WTC11 (cell line): ENCODE measurements at places on chromosomes 12 and 14.

GRCh38 chr12:32561931-32562341 lies 117.2 kb upstream of the DNM1L start:
- DNase-seq = no peak

GRCh38 chr12:8953773-8954402 lies 4.4 kb upstream of the M6PR start:
- DNase-seq = no peak

GRCh38 chr12:54012631-54013409 lies 4.0 kb downstream of the HOXC8 start:
- no peak for DNase-seq

DNA sequence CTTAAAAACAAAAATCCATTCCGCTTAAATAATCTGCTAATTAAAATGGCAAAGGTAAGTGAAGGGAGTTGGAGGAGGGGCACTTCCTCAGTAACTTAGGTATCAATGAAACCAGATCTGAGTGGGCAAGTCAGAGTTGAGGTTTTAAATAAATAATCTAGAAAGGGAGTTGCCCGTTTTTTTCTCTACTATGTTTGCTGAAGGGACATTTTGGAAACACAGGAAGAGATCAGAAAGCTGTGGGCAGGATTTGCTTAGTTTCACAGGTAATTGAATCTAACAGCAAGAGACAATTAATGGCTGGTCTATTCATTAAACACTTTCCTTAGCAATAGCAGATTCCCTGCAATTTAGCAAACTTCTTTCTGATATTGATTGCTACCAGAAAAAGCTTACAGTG lies 186.0 kb upstream of the ABCD2 start:
- DNase-seq = no peak

- no peak for DNase-seq
Measured at GRCh38 chr12:131897875-131898274, 3.5 kb downstream of the ULK1 start.

DNA sequence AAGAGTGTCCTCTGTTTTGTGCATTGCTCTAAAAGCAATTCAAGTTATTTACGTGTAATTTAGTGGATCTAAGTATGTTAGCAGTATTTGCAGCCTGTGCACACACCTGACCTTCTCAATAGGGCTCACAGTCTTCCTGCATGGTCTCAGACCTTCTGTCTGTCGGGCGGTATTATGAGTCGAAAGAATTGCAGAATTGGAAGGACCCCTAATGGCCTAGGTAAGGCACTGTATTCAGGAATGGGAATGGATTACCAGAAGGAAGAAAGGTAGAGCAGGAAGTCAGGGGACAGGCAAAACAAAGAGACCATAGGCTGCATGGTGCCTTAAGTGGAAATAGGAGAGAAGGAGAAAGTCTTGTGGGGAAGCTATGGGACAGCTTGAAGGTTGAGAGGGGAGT lies 341.6 kb downstream of the VRK1 start:
- no peak for DNase-seq

DNA sequence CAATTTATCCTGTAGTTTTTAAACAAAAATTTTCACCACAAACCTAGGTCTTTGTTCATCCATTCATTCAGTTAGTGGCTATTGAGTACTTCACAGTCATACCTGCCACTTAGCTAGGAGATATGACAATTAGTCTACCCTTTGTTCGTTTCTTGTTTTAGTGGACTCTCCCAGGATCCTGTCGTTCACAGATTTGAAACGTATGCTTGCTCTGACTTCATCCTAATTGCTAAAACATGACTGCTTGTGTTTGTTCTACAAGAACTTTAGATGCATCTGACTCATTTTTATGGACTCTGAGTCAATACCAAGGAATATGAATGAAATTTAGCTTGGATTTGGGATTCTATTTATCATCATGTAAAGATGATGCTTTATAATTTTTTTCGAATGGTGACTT lies 69.5 kb downstream of the TBC1D30 start:
- no peak for DNase-seq

DNA sequence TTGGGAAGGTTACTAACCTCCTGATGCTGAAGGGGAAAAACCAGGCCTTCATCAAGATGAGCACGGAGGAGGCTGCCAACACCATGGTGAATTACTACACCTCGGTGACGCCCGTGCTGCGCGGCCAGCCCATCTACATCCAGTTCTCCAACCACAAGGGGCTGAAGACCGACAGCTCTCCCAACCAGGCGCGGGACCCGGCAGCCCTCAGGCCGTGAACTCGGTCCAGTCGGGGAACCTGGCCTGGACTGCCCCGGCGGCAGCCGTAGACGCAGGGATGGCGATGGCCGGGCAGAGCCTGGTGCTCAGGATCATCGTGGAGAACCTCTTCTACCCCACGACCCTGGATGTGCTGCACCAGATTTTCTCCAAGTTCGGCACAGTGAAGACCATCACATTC lies 133.0 kb upstream of the FUT8 start:
- DNase-seq = no peak

DNA sequence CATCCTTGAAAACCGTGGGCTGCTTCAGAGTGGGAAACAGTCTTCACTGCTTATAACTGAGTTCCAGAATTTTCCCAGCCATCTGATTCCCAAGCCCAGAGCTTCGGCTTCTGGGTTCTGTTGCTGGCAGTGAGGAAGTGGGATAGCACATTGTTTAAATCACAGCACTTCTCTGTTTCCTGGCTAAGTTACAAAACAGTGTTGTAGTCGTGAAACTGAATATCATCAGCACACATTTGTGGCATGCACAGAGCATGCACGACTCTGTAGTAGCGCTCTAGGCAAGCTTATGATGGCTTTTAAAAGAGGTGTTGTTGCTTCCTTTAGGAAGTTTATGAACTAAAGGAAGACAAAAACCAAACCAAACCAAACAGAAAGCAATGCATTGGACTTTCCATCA lies 1005.5 kb downstream of the NRXN3 start:
- DNase-seq = no peak

GRCh38 chr12:120849765-120850164 lies 54.4 kb downstream of the SPPL3 start:
- no peak for DNase-seq

- no peak for DNase-seq
Measured at GRCh38 chr12:33205981-33206380, 233.6 kb downstream of the SYT10 start.

DNA sequence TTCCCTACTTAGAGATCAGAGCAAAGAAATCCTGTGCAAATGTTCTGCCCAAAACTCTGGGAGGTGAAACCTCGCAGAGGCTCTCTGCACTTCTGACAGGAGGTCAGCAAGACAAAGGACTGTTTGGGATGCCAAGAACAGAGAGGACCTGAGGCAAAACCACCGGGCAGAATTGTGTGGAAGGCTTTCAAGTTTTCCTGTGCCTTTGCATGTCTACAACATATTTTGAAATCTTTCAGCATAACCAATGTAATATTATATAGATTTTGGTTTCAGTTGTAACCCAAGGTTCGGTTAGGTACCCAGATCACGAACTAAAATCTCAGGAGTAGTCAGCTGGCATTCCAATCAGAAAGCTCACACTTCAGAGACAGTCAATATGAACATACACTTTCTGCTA lies 99.4 kb upstream of the PLEKHA5 start:
- DNase-seq = no peak

GRCh38 chr14:99394602-99395156 lies 86.0 kb downstream of the SETD3 start:
- no peak for DNase-seq

DNA sequence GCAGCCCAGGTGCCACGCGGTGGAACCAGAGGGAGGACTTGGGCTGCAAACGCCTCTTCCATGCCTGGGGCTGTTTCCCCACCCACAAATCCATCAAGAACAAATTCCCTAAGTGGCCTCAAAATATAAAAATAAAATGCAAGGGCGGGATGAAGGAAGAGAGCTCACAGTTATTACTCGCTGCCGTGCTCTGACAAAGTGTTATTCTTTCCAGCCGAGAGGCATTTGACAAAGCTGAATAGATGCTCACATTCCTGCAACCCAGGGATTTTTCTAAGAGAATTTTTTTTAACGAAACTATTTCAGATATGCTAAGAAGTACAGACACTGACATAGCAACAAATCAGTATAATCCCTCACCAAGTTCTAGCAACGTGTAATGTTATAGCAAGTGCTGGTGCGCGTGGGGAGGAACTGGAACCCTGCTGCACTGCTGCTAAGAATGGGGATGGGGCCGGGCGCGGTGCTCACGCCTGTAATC lies 70.7 kb downstream of the SCARB1 start:
- no peak for DNase-seq

DNA sequence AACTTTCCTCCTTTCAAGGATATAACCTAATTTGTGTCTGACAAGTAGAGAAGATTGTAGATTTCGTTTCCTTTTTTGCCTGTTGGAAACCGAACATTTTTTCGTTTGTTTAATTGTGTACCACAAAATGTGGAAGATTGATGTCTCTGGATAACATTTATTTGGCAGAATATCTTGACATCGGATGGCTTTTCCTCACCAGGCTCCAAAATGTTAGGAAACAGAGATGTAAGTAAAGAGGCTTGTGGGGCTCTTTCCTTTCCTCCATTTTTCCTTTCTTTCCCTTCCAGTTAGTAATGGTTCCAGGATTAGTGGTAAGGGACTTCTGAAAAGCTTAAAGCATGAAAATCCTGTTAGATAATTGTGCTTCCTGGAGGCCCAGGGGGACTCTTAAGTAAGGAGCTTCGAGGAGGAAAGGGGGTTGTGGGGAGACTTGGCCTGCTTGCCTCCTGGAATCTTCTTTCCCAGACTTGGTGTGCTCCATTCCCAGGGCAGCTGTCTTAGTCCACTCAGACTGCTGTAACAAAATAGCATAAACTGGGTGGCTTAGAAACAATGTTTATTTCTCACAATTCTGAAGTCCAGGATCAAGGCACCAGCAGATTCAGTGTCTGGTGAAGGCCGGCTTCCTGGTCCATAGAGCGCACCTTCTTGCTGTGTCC lies 243.1 kb upstream of the PWP1 start:
- no peak for DNase-seq

DNA sequence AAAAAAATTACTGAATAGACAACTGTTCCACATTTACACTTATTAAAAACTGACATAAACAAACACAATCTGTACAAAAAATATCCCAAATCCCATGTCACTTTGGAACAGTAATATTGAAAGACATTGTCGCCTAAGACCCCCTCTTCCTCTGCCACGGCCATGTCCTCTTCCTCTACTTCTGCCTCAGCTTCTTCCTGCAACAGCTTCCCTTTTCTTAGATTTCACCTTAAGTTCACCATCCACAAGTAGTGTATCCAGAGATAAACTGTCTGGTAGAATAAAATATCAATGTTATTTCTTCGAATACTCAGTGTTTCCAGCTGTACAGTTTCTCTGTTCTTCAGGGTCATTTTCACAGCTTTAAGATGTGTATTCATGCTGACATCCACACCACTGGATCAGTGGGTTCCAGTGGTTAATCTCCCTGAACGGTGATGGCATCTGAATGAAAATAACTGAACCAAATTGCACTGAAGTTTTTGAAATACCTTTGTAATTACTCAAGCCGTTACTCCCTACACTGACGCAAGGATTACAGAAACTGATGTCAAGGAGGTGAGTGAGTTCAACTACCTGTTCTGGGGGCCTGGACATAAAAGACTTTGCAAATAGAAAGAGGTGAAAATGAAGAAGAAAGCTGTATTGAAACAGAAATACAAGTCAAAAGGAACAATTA lies 208.5 kb downstream of the C12orf50 start:
- no peak for DNase-seq
